ENCODE measurements at places on chromosomes 4 and X.
A peak's percentile ranks its signal among the peaks of the same experiment; 100 is the strongest.

GRCh38 chr4:185256446-185256845, 47.0 kb downstream of the SNX25 start:
- DNase-seq, result peak; percentile 53

DNA sequence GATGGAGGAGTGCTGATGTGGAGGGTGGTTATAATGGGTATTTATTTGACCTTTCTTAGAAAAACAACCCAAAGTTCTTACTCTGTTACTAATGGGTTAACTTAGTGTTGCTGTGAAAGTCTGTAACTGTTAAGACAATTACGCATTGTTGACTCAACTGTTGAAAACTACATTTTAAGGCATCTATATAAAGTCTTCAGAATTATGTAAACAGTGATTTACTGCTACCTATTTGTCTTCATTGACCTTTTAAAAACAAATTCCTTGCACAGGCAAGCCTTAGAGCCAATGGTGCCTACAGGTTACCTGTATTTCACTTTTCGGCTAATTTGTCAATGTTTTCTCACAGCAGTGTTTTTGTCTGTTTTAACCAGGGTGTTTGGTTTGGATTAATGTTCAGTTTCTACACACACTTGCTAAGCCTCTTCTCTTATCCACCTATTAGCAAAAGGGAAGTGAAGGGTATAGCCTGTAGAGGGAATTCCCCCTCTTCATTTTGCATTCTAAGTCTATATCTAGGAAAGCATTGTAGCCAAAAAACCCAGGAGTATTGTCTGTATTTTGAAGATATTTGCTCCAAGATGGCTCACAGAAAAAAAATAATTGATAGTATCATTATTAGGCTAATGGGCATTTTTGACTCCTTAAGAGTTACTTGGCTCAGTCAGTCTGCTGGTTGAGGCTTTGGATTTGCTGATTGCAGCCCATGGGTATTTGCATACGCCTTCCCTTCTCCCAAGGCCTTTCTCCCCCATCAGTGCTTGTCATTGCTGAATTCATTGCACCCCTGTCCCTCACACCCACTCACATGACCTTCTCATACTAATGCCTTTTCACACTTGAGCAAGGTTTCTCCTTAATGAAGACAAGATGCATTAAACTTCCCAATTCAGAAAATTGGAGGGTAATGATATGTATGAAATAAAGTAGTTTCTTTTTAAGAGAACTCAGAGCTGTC, 30.5 kb downstream of the AFF1 start:
- no peak for DNase-seq

GRCh38 chr4:16417198-16417597, 190.9 kb upstream of the TAPT1 start:
- DNase-seq, result no peak

GRCh38 chr4:77269505-77269904, 112.5 kb downstream of the CCNG2 start:
- DNase-seq, result no peak

DNA sequence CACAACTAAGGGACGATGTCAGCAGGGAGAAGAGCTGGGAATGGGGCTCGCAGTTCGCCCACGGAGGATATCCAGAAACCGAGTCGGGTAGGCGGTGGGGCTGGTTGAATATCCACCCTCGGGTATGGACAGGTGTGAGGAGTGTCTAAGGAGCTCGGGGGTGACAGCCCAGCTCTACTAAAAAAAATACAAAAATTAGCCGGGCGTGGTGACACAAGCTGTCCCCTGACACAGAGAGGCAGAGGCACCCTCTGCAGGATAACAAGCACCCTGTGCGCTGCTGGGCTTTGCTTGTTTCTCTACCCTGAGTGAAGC, 12.2 kb upstream of the ASMTL start:
- no peak for DNase-seq

DNA sequence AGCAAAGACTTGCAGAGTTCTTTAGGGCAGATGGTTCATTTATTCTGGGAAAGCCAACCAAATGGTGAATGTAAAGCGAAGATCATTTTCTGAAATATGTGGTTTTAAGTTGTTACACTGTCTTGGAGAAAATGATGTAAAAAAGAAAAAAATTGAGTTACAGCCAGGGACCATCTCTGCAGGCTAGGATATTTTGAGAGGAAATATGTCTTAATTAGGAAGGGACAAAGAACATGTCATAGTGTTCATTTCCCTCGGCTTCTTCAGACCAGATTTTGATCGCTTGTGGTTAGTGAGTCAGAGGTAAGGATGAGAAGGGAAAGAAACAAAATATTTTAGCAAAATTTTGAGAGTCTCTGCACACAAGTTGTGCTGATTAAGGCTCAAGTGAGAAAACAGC, 59.0 kb upstream of the C1QTNF7 start:
- peak; percentile 69 for DNase-seq

DNA sequence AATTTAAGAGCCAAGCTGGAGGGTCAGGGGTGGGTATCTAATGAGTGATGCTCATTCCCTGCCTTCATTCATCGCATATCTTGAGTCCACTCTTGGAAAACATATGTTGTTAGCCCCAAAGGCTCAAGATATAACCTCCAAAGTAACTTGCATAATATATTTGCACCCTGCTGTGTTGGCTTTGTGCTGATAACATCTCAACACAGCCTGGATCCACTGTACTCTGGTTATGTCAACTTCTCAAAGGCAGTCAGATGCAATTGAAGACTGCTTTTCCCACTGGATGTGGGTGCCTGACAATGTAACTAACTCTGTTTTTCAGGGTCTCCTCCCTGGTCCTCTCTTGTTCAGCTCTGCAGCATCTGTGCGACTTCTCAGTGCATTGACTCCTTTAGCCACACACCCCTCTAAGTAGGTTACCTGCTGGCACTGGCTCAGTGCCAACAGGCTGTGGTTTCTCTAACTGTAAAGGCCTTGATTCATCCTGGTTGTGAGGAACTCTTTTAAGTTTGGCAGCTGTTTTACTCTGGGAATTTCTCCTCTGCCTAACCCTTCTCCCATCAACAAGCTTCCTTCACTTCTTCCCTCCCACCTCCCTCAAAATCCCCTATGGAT, 28.1 kb downstream of the SLC16A2 start:
- peak; percentile 56 for DNase-seq

DNA sequence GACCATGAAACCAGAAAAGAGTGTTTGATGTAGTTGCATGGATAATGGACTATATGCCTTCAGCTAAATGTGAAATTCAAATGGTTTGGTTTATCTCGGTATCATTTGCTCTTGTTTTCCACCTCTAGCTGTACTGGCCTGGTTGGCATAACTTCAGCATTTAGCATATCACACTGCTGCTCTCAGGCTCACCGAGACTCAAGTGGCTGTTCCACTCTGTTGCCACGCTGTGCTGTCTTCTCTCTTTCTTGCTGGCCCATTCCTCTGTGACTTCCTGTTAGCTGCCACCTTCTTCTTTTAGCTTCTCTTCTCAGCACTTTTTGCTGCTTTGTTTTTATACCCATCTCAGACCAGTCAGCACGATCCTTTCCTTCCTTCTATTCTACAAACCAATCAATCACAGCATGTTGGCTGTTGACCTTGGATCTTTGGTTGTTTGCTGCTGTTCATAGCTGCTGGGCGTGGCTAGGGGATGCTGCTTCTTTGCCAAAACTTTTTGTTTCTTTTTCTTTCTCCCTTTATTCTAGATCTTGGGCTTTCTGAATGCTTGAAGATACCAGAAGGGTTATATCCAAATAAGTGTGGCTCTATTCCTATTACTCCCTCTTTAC, 24.0 kb downstream of the INTS6L start:
- no peak for DNase-seq

DNA sequence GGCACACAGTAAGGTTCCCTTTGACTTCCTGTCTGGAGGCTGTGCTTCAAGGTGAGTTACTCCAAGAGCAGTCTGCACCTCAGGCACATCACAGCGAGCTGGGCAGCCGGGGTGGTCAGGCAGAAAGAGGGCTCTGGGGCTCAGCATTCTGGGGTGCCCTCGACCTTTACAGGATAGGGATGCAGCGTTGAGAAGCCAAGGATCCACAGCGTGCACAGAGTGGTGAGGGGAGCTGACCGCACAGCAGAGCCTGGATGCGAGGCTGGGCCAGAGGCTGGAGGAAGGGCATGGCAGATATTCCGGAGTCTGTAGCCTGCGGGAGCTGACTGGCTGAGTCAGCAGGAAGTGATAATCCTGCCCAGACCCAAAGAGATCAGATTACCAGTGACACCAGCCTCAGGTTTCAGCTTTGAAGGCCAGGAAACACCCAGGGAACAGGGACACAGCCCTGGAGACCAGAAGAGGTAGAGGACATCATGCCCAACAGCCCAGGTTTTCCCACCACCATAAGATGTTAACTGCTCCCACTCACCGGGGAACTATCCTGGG, 38.4 kb upstream of the PDLIM3 start:
- DNase-seq, result peak; percentile 68

- DNase-seq, result peak; percentile 30
Measured at GRCh38 chr4:110184140-110184790, 14.2 kb downstream of the ELOVL6 start.

GRCh38 chr4:106809076-106809475, 227.0 kb downstream of the DKK2 start:
- peak; percentile 41 for DNase-seq

GRCh38 chr4:37674439-37674838, 11.7 kb downstream of the RELL1 start:
- DNase-seq, result peak; percentile 29

GRCh38 chr4:87651941-87652340, 1.9 kb downstream of the DMP1 start:
- DNase-seq, result no peak

DNA sequence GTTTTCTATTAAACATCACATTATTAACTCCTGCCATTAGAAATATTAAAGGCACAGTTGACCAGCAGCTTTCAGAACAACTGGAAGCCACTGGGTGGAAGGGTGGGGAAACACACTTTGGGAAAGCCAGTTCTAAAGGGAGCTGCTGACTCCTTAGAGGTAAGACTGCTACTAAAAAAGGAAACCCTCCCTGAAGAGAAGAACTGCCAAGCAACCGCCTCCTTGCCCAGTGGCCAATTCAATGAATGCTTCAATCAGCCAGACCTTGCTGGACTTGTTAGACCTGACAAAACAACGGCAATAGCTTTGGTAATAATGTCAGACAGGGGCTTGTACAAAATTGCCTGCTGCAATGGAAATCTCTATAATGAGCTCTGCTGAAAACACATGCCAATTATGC, 15.6 kb downstream of the OPHN1 start:
- no peak for DNase-seq

All from astrocyte of the hippocampus (primary cell).